ENCODE measurements at places on chromosomes 11 and 22.

GRCh38 chr22:30611197-30611596 lies 4.2 kb downstream of the TCN2 start:
- DNase-seq: no peak

GRCh38 chr11:113305440-113306336 lies 8.7 kb upstream of the TTC12 start:
- DNase-seq: peak; percentile 76

- DNase-seq: no peak
These were observed 789.4 kb upstream of the KIRREL3 start for GRCh38 chr11:127789927-127790326.

- no peak for DNase-seq
These were observed at the start of gene TSGA10IP for GRCh38 chr11:65945430-65945911. Gene TSGA10IP (plus strand): TSS chr11:65945480. CDS start chr11:65945676, 196 bp downstream.

DNA sequence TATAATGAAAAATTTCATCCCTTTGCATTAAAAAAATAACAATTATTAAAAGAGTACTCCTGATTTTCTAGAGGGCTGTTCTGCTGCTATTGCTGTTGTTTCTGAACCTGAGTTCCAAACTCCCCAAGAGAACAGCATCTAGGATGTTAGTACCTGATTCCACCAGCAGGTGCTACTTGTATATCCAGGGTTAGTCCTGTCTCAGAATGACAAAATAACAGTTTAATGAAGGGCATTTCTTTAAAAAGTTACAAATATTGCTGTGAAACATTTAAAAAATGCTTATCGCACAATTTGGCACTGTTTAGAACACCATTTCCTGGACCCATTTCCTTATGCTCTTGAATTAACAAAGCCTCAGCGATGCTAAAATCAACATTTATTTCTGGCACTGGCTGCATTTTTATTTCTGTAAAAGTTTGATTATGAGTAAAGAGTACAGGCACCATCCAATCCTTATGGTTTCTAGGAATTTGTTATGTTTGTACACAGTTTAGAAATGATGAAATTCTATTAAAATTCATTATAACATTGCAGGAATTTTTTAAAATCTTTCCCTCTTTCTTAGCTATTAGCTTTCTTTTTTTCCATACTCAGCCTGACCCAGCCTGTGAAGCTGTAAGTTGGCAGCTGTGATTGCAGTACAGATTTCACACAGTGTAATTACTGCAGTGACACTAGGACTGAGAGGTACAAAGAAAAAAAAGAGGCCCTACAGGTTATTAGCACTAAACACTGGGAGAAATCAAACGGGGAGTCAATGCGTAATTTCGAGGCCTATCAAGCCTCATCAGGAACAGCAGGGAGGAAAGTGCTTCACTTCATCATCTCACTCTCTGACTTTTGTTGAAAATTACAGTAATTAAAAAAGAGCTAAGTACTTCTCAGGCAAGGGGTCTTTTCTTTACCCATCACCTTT lies 208.8 kb downstream of the DCDC1 start:
- DNase-seq: no peak

DNA sequence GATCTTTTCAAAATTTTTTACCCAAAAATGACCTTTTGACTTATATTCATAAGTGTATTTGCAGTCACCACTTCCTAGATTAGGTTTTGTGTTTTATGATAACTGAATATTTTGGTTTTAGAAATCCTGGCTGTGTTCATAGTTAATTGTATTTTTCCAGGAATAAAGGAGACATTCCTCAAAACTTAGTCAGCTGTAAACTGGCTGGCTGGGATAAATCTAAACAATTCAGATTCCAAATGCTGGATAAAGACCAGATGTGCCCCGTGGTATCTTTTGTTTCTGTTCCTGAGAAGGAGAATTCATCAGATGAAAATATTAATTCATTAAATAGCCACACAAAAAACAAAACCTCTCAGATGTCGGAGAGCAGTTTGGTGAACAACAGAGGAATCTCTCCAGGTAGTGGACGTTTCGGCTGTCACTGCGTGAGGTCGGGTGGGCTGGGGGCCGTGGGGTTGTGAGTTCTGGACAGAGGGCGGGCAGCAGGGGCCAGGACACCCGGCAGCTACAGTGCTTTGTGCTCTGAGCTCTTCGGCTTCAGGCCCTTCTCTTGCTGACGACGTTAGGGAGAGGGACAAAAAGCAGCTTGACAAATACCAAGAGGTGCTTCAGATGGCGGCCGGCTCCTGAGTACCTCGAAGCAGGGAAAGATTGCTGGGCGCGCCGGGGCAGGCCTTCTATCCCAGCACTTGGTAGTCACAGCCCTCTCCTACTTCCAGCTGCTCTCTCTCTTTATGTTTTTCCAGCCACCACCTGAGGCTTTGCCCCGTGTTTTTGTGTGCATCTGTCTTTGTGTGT lies 24.6 kb downstream of the MOV10L1 start:
- DNase-seq: no peak

- DNase-seq: no peak
These were observed 46.6 kb downstream of the LRRC32 start for GRCh38 chr11:76623884-76624419.

- DNase-seq: no peak
These were observed 854.3 kb downstream of the KCNA4 start for GRCh38 chr11:29162491-29162890.

DNA sequence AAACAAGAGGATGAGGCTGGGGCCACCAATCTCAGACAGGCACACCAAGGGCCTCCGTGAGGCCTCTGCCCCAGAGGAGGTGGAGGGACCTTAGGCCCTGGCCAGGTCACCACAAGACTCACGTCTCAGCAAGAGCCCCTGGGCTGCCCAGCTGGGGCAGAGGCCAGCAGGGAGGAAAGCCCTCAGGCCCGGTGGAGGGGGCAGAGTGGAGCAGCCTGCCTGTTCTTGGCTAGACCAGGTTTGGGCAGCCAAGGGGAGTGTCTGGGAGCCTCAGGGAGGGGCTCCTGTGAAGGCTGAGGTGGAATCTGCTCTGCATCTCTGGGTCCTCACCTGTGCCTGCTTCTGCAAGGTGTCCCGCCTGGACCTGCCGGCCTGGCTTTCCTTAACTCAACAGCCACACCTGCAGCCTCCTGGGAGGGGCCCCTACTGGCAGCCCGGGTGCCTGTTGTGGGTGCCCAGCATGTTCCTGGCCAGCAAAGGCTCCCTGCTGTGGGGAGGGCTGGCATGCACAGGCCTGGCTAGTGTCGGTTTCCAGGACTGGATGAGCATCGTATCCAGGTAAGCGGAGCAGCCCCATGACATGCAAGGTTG lies 11.9 kb downstream of the TTLL12 start:
- no peak for DNase-seq

DNA sequence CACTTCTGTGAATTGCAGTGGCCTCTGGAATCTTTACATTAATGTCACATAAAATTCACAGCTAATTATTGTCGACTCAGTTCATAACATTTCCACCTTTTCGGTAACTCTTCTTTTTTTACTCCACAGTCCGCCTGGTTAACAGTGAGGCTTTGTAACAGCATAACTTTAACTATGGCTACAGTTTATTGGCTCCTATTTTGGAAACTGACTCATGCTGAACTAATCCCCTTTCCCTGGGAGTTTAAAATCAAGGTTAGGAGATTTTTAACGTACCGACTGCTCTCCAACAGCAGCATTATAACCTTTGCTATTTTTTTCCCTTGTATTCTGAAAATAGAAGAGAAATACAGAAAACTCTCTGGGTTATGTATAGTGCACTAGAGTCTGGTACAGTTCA lies 3.2 kb upstream of the POGLUT3 start:
- no peak for DNase-seq

DNA sequence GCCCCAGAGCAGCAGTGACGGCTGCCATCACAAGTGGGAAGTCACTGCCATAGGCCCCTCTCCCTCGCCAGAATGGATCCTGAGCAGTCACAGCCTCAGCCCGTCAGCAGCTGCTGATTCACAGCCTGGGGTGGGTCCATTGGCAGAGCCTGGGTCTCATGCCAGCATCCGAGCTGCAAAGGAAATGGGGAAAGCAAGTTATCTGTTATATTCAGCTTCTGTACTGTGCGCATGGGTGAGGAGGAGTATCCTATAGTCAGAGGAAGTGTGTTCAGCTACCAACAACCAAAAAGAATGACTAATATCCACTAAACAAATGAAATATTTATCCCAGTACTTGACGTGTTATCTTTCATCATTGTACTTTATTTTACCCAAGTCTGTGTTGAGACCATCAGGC lies 119.7 kb downstream of the RCN1 start:
- DNase-seq: no peak

DNA sequence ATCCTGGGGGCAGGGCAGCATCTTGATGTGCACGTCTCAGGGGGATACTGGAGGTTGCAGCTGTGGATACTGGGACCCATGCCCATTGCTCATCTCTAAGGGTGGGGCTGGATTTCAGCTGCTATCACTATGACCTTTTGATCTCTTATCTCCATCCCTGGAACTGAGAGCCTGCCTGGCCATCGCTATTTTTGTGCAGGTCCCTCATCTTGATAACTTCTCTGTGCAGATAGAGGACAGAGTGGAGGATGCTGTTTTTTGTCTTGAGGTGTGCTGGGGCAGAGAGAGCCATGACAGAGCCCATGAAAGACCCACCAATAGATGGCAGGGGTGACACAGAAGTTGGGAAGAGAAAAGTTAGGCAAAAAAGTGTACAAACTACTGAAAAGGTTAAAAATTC lies 5.1 kb upstream of the INSC start:
- DNase-seq: no peak

GRCh38 chr11:119985551-119985950 lies 152.4 kb downstream of the TRIM29 start:
- DNase-seq: no peak

DNA sequence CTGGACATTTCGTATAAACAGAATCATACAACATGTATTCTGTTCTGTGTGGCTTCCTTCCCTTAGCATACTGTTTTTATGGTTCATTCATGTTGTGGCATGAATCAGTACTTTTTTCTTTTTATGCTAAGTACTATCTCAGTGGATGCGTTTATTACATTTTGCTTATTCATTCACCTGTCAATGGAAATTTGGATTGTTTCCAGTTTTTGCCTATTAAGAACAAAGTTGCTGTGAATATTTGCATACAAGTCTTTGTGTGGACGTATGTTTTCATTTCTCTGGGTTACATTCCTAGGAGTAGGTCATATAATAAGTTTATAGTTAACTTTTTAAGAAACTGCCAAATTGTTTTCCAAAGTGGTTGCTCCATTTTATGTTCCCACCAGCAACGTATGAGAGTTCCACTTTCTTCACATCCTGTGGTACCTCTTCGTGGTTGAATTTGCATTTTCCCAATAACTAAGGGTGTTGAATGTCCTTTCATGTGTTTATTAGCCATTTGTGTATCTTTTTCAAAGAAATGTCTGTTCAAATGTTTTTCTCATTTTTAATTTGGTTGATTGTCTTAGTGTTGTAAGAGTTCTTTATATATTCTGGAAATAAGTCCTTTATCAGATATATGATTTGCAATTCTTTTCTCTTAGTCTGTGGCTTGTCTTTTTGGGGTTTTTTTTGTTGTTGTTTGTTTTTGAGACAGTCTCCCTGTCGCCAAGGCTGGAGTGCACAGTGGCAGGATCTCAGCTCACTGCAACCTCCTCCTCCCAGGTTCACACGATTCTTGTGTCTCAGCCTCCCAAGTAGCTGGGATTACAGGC lies 46.0 kb upstream of the MICAL2 start:
- no peak for DNase-seq

DNA sequence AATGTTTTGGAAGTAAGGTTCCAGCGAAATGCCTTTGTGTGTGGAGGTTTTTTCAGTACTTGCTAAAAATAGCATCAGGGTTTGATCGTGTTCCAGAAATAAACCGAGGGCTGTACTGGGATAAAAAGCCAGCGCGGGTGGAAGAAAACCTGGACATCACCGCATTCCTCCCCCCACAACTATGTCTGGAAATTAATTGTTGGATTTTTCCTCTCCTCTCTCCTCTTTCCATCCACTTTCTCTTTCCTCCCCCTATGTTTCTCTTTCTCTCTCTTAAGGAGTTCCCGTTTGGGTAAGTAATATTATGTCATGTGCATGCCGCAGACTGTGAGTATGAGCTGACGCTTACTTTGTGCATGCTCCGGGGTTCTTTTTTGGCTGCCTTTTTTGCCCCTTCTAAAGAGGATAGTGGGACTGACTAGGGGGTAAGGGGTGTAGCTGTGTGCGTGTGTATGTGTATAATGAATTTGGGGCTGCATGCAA lies 104.2 kb upstream of the HSD17B12 start:
- no peak for DNase-seq

- DNase-seq: no peak
These were observed 1.4 kb upstream of the RGL4 start for GRCh38 chr22:23689414-23689813.

DNA sequence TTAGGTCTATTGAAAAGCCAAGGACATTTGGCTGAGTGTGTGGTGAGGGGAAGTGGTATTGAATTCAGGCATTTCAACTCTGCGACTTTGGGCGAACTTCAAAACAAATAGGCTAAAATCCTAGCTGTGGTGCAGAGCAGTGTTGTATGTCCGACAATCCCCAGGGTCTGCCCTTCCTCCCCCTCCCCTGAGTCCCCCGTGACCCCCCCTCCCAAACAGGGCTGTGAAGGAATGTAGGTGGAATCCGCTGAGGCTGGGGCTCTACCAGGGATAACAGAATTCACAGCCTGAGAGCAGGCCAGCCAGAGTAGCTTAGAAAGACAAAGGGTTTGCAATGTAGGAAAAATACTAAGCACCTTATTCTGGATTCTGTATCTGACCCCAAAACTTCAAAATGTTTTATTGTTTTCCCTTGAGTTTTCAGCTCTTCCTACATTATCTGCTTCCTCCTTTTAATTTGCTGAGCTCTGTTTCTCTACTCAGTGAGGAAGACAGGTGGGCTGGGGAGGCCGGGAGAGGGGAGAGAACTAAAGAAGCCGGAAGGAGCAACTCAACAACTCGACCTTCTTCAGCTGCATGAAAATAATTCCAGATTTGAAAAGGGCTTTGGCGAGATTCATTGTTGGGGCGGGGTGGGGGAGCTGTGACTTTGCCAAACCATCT lies 315.2 kb downstream of the BLID start:
- no peak for DNase-seq

GRCh38 chr22:19110064-19110458 lies 12.2 kb downstream of the DGCR2 start:
- DNase-seq: no peak

DNA sequence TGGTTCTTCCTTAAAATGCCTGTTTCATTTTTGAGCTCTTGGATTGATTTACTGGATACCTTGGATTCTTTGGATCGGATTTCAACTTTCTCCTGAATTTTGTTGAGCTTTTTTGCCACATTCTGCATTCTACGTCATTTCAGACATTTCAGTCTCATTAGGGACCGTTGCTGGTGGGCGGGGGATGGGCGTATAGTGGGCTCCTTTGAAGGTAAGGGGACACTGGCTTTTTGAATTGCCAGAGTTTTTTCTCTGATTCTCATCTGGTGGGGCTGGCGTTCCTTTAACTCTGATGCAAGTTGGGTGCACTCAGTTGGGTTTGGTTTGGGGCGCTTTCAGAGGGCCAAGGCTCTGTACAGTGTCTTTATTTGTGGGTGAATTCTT lies 216.5 kb downstream of the DYNC2H1 start:
- DNase-seq: no peak

GRCh38 chr11:134275188-134275533 lies 1.0 kb upstream of the GLB1L3 start:
- no peak for DNase-seq

GRCh38 chr11:43135966-43136534 lies 175.7 kb upstream of the API5 start:
- no peak for DNase-seq

- no peak for DNase-seq
These were observed 17.7 kb downstream of the ELF5 start for GRCh38 chr11:34495724-34496377.

GRCh38 chr11:120303004-120303637 lies 22.0 kb upstream of the TLCD5 start:
- DNase-seq: peak; percentile 47

Data from activated T-cell treated with anti-CD3 and anti-CD28 coated beads, Interleukin-2, amount 50 U/mL, for 1 hour (primary cell).